Skeletal muscle cell (primary cell): ENCODE measurements at places on chromosomes 11 and 22.

GRCh38 chr22:39299829-39300178 is 19.6 kb downstream of the RPL3 start:
- no peak for DNase-seq

- no peak for DNase-seq
Observed at GRCh38 chr11:60921777-60922335, 2.4 kb upstream of the TMEM132A start.

DNA sequence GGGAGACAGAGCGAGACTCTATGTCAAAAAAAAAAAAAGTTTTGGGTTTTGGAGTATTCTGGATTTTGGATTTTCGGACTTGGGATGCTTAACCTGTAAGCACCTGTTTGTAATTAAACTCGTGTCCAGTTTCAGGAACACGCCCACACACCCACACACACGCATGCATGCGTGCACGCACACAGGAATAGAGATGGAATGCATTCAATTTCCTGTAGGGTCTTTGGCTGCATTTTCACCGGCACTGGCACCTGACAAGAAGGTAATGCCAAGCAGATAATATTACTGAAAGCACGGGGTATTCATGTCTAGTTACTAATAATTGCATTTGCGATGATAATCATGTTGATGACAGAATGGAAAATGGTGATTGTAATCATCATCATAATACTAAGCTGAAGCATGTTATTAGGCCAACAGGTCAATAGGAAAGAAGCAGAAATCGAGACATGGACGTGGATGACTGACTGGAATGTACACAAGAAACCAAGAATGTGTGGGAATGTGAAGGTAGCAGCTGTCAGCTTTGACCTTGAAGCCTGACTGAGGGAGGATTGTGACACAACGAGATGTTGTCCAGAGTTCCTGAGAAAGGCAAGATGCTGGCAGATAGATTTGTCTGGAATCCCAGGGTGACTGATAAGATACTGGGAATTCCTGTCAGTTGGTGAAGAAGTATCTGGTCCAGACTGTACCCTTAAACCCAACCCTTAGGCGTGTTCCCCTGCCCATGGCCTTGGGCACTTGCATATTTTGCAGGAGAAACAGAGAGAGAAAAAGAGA is 108.6 kb downstream of the SYN3 start:
- no peak for DNase-seq

- peak; percentile 60 for DNase-seq
Observed at GRCh38 chr11:84316866-84317555, 1030.8 kb upstream of the CCDC90B start.

GRCh38 chr11:10526974-10527918 is 13.7 kb downstream of the RNF141 start:
- DNase-seq: no peak

DNA sequence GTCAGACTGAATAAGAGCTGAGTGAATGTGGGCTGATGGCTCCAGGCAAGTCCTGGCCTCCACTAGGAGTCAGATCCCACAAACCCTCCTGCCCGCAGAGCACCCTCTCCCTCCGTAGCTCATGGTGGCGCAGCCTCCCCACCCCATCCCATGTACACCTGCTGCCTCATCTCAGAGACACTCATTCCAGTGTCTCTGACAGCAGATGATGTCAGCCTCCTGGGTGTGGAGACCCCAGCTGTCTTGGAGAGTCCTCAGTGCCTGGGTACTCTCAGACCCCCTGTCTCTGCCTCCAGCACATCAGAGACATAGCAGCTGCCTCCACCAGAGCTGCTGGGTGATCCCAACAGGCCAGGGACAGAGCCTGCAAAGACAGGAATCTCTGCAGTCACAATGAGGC is 9.5 kb downstream of the IGLL5 start:
- peak; percentile 11 for DNase-seq

- DNase-seq: no peak
Observed at GRCh38 chr11:109203176-109203575, 218.8 kb upstream of the C11orf87 start.

DNA sequence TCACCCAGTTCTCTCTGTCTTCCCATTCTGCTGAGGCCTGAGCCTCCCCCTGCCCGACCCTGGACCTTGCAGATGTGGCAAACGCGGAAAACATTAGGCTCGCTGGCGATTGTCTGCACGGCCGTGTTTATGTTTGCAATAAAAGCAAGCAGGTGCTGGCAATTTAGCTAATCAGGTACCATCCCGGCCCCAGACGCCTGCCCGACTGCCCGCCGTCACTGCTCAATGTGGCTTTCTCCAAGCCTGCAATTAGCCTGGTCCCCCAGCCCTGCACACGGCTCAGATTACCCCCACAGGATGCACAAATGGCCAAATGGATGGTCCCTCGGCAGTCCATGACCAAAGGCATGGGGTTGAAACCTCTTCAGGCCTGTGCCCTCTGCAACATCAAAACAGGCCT is 259.7 kb downstream of the MN1 start:
- no peak for DNase-seq

DNA sequence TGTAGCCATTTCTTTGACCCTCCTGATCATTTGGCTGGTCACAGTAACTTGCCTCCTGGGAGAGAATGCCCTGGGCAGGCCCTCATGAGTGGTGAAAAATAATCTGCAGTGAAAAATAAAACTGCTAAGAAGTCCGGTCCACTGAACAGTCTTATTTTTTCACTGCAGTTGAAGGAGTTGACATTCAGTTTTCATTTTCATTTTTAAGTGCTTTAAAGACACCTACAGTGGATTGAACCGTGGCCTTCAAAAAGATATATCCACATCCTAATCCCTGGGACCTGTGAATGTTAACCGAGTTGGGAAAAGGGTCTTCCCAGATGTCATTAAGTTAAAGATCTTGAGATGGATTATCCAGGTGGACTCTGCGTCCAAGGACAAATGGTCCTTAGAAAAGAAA is 153.6 kb upstream of the GRK3 start:
- DNase-seq: no peak

GRCh38 chr11:128039140-128040021 is 548.0 kb downstream of the ETS1 start:
- peak; percentile 95 for DNase-seq

DNA sequence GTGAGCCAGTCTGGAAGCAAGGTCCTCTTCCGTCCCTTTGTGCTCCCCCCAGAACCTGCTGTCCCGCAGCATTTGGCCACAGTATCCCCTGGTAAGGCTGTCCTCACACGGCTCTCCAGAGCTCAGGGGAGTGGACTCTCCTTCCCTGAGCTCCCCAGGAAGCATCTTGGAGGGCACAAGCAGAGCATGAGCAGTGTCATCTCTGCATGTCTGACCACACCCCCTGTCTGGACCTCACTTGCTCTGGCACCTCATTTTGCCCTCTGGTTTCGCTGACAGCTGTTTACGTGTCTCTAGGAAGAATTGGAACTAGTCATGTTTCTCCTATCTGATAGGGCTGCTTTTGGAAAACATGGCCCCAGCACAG is 15.5 kb downstream of the DCPS start:
- no peak for DNase-seq

DNA sequence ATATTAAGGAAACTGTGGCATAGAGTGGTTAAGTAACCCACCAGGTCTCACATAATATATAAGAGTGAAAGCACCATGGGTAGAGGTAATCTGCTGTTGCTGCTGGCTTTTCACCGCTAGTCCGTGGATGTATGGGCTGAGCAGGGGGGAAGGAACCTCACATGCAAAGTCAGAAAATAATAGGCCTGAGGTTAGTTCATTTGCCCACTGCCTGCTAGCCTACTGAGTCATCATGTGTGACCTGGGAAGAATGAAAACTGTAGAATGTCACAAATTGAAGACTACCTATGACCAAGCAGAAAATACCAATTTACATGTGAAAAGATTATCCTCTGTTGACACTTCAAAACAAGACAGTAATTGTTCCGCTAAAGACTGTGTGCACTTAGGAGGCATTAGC is 560.1 kb upstream of the FAT3 start:
- DNase-seq: no peak

DNA sequence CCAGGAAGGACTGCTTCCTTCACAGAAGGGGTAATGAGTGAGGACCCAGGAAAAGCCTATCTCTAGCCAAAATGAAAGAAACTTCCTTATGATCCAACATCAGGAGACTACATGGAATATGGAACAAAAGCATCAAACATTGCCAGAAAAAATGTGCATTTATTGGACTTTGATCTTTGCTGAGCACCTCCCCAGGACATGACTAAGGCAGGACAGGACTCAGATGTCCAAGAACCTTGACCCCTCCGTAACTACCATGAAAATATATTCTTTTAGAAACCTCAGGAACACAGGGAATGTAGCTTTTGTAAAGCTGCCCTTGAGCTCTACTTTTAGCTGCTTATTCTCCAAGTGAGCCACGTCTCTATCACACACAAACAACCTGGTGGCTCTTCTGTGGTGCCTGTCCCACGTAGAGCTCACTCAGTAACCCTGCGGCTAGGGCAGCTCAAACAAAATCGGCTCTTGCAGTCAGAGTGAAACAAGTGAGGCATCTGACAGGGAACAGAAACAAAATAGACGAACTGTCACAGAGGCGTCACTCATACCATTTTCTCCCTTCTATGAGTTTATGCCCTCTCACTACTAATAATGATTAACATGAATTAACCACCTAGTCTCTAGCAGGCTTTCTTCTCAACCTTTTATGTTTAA is 471.5 kb upstream of the API5 start:
- DNase-seq: no peak

GRCh38 chr22:26065847-26066246 is 103.4 kb upstream of the SEZ6L start:
- no peak for DNase-seq

GRCh38 chr11:110121204-110121603 is 28.0 kb downstream of the ZC3H12C start:
- peak; percentile 42 for DNase-seq

- DNase-seq: no peak
Observed at GRCh38 chr11:104531894-104532293, 366.4 kb downstream of the CASP12 start.

DNA sequence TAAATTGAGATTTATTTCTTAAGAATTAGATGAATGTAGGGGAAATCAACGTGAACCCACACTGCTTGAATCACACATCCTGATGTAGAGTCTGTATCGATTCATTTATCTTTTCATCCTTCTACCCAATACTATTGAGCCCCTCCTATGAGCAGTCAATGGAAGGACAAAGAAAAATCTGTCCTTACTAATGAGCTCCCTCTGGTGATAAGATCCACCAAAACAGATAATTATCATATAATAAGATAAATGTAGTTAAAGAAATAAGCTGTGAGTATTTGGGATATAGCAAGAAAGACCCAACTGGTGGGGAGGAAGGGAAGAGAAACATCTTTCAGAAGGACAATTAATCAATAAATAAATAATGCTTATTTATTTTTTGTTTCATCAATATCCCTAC is 385.1 kb upstream of the CCDC90B start:
- no peak for DNase-seq

DNA sequence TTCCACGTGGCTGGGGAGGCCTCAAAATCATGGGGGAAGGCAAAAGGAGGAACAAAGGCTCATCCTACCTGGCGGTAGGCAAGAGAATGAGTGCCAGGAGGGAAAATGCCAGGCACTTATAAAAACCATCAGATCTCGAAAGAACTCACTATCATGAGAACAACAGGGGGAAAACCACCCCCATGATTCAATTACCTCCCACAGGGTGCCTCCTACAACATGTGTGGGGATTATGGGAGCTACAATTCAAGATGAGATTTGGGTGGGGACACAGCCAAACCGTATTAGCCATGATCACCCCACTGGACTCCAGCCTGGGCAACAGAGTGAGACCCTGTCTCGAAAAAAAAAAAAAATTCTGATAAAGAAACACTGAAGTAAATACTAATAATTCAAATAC is 87.1 kb downstream of the FCHSD2 start:
- no peak for DNase-seq

DNA sequence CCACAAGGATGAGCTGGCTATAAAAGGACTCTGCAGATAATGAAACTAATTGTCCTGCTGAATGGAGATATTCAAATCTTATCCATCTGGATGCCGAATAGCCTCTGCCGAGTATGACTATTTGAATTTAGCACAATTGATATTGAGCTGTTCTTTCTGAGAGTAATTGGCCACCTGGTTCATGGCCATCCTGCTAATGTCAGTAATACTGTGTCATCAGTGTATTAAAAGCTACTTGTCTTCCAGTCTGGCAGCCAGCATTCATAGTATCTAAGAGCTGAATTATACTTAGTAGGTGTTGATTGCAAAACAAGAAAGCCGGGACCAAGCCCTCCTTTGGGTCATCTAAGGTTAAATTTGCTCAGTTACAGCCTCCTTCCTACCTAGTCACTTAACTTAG is 310.7 kb upstream of the NCAM1 start:
- no peak for DNase-seq

GRCh38 chr11:121389651-121390050 is 62.5 kb upstream of the SORL1 start:
- no peak for DNase-seq

DNA sequence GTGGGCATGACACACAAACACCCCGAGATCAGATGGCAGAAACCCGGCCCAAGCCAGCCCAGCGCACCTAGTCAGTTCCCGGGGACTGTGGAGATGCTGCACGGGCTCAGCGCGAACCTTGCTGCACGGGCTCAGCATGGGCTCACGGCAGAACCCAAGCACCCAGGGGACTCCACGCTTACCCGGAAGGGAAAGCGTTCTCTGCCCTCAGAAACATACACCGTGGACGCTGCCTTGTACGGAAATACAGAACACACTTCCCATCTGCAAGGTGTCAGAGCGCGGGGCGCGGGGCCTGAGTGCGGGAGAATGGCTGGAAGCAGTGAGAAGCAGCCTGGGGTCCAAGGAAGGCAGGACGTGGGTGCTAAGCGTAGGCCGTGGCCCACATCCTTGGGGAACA is 319.9 kb downstream of the NTM start:
- DNase-seq: no peak

GRCh38 chr11:80297858-80298632 is 857.2 kb upstream of the TENM4 start:
- peak; percentile 13 for DNase-seq

DNA sequence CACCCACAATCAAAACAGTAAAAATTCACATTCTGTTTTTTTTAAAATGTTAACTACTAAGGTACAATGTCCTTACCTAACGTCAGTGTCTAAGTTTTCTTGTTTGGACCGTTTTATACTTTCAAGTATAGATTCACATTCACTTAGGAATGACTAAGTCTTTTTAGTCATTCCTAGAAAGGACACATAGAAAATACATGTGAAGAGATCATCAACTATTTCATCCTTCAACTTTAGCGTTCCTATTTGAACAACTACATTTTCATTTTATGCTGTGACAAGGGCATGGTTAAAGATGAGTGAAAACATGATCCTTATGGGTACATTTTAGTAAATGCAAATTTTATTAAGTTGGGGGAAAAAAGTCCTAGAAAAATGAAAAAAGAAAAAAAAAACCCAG is 62.8 kb downstream of the DDX10 start:
- DNase-seq: no peak
